Mesangial cell (primary cell): ENCODE measurements at places on chromosomes 6 and 20. TPM values are rescaled to one million over a fixed set of nuclear protein-coding genes. Genes with fewer than 3 reads are reported as not detected.

The KIAA1755 gene
- 6.3 and 7.5 TPM in 2 replicates for total RNA-seq

The GFRA4 gene
- total RNA-seq = not detected in 2 replicates

The EDN3 gene
- not detected in 2 replicates for total RNA-seq

The ATP9A gene
- 15.3 and 47.7 TPM in 2 replicates for total RNA-seq

The CALHM6 gene
- 1.6 and 2.6 TPM in 2 replicates for total RNA-seq

The PNPLA1 gene
- total RNA-seq = not detected in 2 replicates
